ENCODE measurements at places on chromosomes 4 and X.
A peak's percentile ranks its signal among the peaks of the same experiment; 100 is the strongest.

DNA sequence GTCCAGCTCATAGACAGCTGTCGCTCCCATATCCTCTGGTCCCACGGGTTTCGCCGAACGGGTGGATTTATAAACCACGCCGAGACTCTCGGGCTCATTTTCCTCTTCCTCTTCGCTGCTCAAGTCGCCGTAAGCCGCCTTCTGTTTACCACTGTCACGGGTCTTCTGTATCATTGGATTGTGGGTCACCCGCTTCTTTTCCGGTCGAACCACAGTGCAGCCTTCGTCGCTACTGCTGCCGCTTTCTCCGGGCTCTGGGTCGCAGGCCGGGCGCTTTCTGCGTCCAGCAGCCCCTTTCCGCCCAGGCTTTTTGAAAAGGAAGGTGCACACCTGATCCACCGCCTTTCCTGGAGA lies 311 bp downstream of the RNF113A start:
- H3K4me3 ChIP-seq, result peak overlapping the region; percentile 74
- H3K27me3 ChIP-seq, result no peaks in the 10 kb centered on the region
- no peaks in the 10 kb centered on the region for H3K4me1 ChIP-seq
- DNase-seq, result no peak
- no peaks in the 10 kb centered on the region for H3K36me3 ChIP-seq
- peak overlapping the region; percentile 96 for H3K27ac ChIP-seq

- DNase-seq, result no peak
- H3K27ac ChIP-seq, result no peak overlapping the region
- H3K4me3 ChIP-seq, result no peak overlapping the region
- H3K27me3 ChIP-seq, result no peaks in the 10 kb centered on the region
- no peaks in the 10 kb centered on the region for H3K36me3 ChIP-seq
Measured at GRCh38 chrX:104742355-104742754, 176.4 kb downstream of the IL1RAPL2 start.

- no peak overlapping the region for H3K27ac ChIP-seq
- 0 out of 2 replicates have a peak, but pooled peaks cover 8% of the 10 kb centered on the region for H3K4me1 ChIP-seq
- H3K4me3 ChIP-seq, result no peak overlapping the region
- no peak for DNase-seq
Measured at GRCh38 chr4:98522062-98522461, 136.3 kb downstream of the TSPAN5 start.

DNA sequence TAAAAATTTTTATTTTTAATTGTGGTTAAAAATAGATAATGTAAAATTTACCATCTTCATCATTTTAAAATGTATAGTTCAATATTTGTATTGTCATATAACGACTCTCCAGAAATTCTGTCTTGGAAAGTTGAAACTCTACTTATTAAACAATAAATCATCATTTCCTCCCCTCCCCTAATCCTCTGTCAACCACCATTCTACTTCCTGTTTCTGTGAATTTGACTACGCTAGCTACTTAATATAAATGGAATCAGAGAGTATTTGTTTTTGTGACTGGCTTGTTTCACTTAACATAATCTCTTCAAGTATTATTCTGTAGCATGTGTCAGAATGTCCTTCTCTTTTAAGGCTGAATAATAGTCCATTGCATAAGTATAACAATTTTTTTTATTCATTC lies 729.0 kb upstream of the AADAT start:
- H3K27me3 ChIP-seq, result no peaks in the 10 kb centered on the region
- DNase-seq, result no peak
- no peaks in the 10 kb centered on the region for H3K36me3 ChIP-seq
- H3K27ac ChIP-seq, result no peak overlapping the region
- H3K4me3 ChIP-seq, result no peak overlapping the region

- no peaks in the 10 kb centered on the region for H3K27me3 ChIP-seq
- DNase-seq, result no peak
Measured at GRCh38 chrX:135194684-135195083, 23.5 kb upstream of the CT55 start.

DNA sequence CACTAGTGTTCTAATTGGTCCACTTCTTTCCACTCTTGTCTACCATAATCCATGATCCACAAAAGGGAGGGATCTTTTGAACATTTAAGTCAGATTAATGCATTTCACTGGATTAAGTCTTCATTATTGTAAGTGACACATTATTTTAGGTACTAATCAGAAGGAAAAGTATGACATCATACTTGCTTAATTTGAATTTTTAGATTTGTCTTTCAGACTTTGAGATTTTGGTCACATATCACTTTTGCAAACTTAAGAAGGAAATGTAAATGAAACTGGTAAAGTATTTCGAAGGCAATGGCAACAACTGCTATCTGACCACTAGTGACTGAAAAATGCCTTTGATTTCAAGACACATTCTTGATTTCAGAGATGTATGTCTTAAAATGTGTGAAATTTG lies 5.2 kb downstream of the MMRN1 start:
- no peak overlapping the region for H3K4me3 ChIP-seq
- H3K36me3 ChIP-seq, result no peaks in the 10 kb centered on the region
- H3K27ac ChIP-seq, result no peak overlapping the region
- no peaks in the 10 kb centered on the region for H3K27me3 ChIP-seq

GRCh38 chr4:48129307-48130014 lies 4.6 kb downstream of the TXK start:
- no peaks in the 10 kb centered on the region for H3K36me3 ChIP-seq
- peak overlapping the region; percentile 73 for H3K27ac ChIP-seq

GRCh38 chrX:64182208-64182607 lies 23.3 kb downstream of the AMER1 start:
- H3K27me3 ChIP-seq, result no peaks in the 10 kb centered on the region
- no peak for DNase-seq
- no peaks in the 10 kb centered on the region for H3K4me1 ChIP-seq
- H3K36me3 ChIP-seq, result no peaks in the 10 kb centered on the region
- no peak overlapping the region for H3K27ac ChIP-seq

- H3K4me1 ChIP-seq, result 0 out of 2 replicates have a peak, but pooled peaks cover 6% of the 10 kb centered on the region
- peak overlapping the region; percentile 44 for H3K4me3 ChIP-seq
- DNase-seq, result peak; percentile 39
- H3K36me3 ChIP-seq, result no peaks in the 10 kb centered on the region
Measured at GRCh38 chr4:46389301-46389775, 590 bp downstream of the GABRA2 start.

- H3K27ac ChIP-seq, result no peak overlapping the region
- no peaks in the 10 kb centered on the region for H3K27me3 ChIP-seq
- no peaks in the 10 kb centered on the region for H3K4me1 ChIP-seq
Measured at GRCh38 chr4:162229670-162230069, 65.9 kb upstream of the FSTL5 start.

- no peaks in the 10 kb centered on the region for H3K36me3 ChIP-seq
- no peak for DNase-seq
- no peak overlapping the region for H3K4me3 ChIP-seq
- H3K27me3 ChIP-seq, result no peaks in the 10 kb centered on the region
Measured at GRCh38 chr4:142909908-142910307, 63.8 kb upstream of the INPP4B start.

DNA sequence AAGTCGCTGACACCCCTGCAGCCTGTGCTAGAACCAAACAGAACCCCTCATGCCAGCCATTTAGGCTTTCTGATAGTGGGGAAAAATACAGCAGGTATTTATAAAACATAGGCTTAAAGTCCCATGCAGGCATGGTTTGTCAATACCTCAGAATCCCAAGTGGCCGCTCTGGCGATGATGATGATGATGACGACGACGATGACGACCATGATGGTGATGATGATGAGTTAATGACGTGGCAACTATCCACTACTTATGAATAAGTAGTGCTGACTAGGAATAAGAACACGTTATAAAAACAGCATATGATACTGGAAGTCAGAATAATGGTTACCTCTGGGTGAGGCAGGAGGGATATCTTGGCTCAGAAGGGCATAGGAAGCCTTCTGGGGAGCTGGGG lies 18.0 kb downstream of the CCDC149 start:
- no peak overlapping the region for H3K27ac ChIP-seq
- H3K27me3 ChIP-seq, result no peaks in the 10 kb centered on the region
- no peak for DNase-seq

GRCh38 chr4:165398570-165398969 lies 19.8 kb downstream of the CPE start:
- H3K27ac ChIP-seq, result no peak overlapping the region
- peak; percentile 12 for DNase-seq
- H3K36me3 ChIP-seq, result no peaks in the 10 kb centered on the region
- H3K27me3 ChIP-seq, result no peaks in the 10 kb centered on the region

GRCh38 chr4:133316909-133317308 lies 167.8 kb downstream of the PCDH10 start:
- no peak for DNase-seq
- no peaks in the 10 kb centered on the region for H3K4me1 ChIP-seq
- H3K27me3 ChIP-seq, result no peaks in the 10 kb centered on the region
- H3K27ac ChIP-seq, result no peak overlapping the region
- H3K4me3 ChIP-seq, result no peak overlapping the region

DNA sequence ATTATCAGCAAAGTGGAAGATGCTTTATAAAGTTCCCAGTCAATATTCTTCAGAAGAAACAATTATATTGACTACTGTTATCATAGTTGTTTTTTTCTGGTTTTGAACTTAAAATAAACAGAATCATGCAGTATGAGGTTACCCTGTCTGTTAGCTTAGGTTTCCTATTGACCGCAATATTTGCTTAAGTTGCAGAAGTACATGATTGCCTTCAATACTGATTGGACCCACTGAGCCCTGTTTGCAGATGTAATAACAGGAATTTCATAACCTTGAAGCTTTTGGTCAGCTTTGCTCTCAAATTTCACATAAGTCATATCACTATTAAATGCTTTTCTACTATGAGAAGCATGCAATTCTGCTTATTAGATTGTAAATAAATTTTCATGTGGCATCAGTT lies 229.1 kb upstream of the FSTL5 start:
- H3K4me3 ChIP-seq, result no peak overlapping the region
- no peak for DNase-seq
- H3K4me1 ChIP-seq, result no peaks in the 10 kb centered on the region
- no peak overlapping the region for H3K27ac ChIP-seq

GRCh38 chrX:101658661-101659491 lies 774 bp downstream of the ARMCX2 start:
- no peak overlapping the region for H3K27ac ChIP-seq
- H3K4me3 ChIP-seq, result no peak overlapping the region
- DNase-seq, result no peak
- H3K4me1 ChIP-seq, result no peaks in the 10 kb centered on the region
- no peaks in the 10 kb centered on the region for H3K27me3 ChIP-seq
- H3K36me3 ChIP-seq, result no peaks in the 10 kb centered on the region

DNA sequence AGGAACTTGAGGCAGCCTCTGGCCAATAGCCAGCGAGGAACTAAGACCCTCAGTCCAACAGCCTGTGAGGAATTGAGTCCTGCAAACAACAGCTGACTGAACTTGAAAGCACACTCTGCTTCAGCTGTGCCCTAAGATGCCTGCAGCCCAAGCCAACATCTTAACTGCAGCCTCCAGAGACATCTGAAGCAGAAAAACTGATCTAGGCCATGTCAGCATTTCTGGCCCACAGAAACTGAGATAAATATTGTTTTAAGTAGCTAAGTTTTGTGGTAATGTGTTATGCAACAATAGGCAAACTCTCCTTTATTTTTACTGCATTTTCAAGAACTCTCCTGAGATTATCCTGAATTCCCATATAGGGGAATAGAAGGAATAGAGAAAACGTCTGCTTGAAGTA lies 24.4 kb upstream of the PIGA start:
- H3K4me3 ChIP-seq, result no peak overlapping the region
- no peak for DNase-seq
- H3K4me1 ChIP-seq, result no peaks in the 10 kb centered on the region
- no peaks in the 10 kb centered on the region for H3K27me3 ChIP-seq
- H3K36me3 ChIP-seq, result no peaks in the 10 kb centered on the region

DNA sequence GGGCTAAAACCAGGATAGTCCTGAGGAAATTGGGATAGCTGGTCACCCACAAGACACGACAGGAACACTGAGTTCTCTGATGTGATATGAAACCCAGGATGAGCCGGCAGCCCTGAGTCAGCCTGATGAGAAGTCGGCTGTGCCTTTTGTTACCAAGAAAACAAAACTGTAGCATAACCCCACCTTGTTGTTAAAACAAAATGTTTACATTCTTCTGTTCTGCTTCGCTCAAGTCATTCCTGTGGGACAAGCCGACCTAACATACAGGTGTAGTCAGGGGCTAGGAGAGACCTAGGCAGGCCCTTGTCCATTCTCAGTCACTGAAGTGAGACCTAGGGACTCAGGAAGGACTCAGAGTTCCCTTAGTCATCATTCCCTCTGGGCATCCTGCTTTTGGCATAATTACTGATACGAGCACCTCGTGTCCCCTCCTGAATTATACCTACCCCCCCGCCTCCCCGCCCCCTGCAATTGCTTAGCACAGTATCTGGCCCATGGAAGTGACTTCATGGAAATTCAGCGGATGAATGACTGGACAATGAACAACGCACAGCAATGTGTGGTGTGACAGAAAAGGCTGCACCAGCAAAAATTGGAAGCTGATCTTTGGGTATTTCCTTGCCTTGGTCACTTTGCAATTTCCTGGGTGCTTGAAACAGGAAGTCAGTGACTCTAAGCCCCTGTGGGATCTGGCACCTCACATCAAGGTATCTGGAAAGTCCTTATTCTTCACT lies 31.9 kb upstream of the TLR2 start:
- no peak overlapping the region for H3K27ac ChIP-seq
- no peaks in the 10 kb centered on the region for H3K4me1 ChIP-seq
- no peak for DNase-seq
- H3K4me3 ChIP-seq, result no peak overlapping the region
- no peaks in the 10 kb centered on the region for H3K27me3 ChIP-seq

DNA sequence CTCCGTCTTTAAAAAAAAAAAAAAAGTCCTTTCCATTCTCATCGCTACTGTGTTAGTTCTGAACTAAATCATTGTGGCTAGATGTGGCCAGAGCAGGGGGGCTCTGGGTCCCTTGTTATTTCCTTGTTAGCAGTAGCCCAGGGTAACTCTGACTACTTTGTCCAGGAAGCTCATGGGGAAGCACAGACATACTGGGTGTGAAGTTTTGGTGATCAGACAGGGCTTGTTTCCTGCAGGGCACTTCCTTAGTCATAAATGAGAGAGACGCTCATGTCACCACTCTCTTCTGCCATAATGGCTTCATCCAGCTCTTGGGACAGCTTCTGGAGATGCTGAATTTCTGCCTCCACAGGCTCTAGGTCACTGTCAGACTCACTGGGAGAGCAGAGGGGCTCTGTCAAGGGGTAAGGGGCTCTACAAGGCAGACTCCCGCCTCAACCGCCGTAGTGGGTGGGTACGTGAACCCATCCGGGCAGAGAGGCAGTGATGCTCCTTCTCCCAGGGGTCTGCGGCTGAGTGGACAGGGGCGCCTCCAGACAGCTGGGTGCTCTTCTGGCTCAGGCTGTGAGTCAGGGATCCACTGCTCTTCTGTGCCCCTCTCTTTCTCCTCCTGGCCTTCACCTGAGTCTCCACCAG lies 12.9 kb downstream of the STIM2 start:
- H3K4me3 ChIP-seq, result no peak overlapping the region
- no peak overlapping the region for H3K27ac ChIP-seq
- no peaks in the 10 kb centered on the region for H3K27me3 ChIP-seq
- H3K36me3 ChIP-seq, result no peaks in the 10 kb centered on the region
- no peaks in the 10 kb centered on the region for H3K4me1 ChIP-seq

DNA sequence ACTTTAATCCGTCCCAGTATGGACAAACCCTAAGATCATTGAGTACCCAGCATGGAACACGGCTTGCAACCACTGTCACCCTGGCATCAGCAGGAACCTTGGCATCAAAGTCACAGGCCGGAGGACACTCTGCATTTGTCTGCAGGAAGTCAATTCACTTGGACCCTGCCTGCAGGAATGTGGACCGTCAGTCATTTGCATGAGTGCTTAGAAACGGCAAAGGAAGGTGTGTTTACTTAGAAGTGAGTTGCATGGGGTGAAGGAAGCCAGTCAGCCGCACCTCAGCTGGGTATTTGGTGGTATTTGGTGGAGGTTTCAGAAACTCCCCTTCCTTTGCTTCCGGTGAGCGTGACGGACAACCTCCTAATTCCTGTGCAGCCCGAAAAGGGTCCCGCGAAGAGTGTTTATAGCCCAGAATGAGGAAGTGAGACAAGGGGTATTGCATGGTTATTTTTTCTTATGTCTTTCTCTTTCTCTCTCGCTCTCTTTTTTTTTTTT lies 15.5 kb downstream of the P2RY8 start:
- DNase-seq, result no peak
- H3K4me1 ChIP-seq, result no peaks in the 10 kb centered on the region
- H3K36me3 ChIP-seq, result no peaks in the 10 kb centered on the region
- H3K27ac ChIP-seq, result no peak overlapping the region
